ENCODE measurements at places on chromosomes 6 and 20. TPM values are rescaled to one million over a fixed set of nuclear protein-coding genes. Genes with fewer than 3 reads are reported as not detected.

The PRDM13 gene
- not detected for total RNA-seq

The PDE10A gene
- total RNA-seq = not detected

The PHACTR1 gene
- 1.3 TPM for total RNA-seq

The BMP7 gene
- not detected for total RNA-seq

- DNase-seq = peak; percentile 38
These were observed 770 bp downstream of the TCF19 start for GRCh38 chr6:31158863-31159855.

DNA sequence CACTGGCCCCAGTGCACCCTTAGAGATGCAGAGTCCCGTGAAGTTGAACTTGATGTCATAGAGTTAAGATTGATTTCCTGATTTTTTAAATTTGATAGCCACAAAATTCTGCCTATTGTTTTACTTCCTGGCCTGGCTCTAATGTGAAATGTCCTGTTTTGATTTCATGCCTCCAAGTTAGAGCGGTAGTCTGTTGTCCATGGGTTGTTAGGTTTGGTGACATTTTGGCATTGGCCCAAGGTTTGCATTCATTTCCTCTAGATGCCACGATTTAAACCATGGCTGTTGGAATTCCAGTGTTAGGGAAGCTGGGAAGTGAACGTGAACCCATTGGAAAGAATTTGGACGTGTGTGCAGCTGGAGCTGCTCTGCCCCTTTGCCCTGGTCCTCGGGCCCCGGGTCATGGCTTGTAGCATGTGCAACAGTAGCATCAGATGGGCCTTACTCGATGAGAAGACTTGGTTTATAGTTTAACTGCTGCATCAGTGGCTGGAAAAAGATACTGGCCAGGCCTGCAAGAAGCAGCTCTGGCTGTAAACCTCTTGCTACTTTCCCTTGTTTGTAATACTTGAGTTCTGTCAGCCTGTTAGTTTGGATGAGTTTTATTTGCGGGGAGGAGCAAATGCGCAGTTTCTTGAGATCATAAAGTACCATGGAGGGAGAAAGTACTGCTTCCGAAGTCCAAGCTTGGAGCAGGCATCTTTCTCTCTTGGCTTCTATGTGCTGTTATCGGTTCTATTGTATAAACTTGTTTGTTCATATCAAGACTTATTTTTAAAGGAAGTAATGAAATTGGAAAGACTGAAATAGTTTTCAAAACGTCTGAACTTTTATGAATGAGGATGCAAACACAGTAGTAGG lies 121.4 kb upstream of the CLDN20 start:
- DNase-seq = no peak

DNA sequence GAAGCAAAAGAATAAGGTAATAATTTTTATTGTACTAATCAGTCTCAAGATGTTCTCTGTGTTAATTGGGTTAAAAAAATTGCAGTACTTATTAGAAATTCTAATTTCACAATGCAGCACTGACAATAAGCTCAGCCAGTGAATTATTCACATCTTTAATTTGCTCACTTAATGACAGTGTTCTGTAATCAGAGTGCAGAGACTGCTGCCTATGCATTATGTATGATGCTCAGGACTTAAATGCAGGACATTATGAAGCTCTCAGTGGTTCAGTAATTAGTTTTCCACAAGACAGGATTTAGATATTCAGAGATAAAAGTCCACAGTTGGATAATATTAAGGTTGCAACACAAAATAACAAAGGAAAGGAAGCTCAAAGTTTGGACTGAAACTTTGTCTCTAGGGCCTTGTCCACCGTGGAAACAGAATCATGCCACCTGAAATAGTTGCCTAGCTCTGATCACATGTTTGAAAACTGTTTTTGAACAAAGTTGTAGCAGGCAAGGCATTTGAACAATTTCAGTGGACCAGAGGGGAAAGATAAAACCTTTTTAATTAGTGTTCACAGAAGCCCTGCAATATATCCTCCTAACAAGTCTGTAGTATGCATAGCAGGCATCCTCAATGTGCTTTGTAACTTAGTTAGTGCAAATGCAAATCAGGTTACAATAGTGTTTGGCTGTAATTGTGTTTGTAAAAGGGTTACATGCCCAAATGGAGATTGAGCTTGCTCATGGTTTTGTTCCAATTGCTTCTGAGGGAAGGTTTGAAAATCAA lies 23.7 kb upstream of the MMS22L start:
- no peak for DNase-seq

GRCh38 chr6:35147486-35147885 lies 6.3 kb upstream of the TCP11 start:
- DNase-seq = no peak

DNA sequence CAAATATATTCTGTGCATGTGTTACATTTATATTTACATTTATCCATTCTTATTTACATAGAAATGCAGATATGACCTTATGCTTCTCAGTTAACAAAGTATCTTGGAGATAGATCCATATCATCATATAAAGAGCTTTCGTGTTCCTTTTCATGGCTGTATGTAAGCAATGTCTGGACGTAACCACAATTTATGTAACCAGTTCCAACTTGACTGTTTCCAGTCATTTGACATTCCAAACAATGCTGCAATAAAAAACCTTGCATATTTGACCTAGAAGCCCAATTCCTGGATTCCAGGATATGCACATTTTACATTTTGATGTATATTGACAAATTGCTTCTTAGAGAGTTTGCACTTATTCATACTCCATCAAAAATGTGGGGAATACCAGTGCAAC lies 113.7 kb upstream of the F13A1 start:
- no peak for DNase-seq

DNA sequence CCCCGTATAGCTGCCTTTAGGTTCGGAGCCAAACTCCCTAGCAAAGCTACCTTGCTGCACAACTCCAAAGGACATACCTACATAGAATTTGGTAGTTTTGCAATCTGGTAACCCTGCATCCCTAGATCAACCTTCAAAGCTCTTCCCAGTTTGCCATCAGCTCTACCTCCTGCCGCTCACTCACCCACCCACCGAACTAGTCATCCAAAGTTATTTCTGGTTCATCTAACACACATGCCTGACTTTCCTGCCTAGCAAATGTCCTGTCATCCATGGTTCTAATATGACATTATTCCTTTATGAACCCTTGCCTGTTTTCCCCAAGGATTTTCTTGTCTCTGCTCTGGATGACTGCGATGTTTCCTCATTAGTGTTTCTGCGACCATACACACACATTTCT lies 21.6 kb downstream of the SPAG4 start:
- DNase-seq = no peak

DNA sequence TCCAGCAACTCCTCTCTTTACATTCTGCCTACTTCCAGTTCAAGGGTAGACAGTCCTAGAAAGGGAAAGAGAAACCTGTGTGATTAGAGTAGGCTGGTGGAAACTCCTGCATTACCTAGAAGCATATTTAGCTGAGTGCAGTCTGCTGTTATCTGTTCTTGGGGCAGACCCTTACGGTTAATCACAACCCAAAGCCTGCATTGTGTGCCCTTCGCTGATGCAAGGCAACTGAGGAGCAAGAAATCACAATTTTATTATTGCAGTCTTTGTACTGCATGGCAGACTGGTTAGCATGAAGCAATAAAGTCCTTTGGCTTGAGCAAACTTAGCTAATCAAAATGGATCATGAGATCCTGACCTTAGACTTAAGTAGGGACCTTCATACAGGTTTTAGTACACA lies 1.5 kb upstream of the GOPC start:
- DNase-seq = no peak

- no peak for DNase-seq
These were observed 341.9 kb downstream of the COL12A1 start for GRCh38 chr6:74863968-74864367.
